SK-MEL-5 (cell line): ENCODE measurements at places on chromosomes 11 and 22. TPM values are rescaled to one million over a fixed set of nuclear protein-coding genes. Genes with fewer than 3 reads are reported as not detected.

The MUC2 gene
- not detected in 2 replicates for total RNA-seq

The TRIM51 gene
- 23.7 and 23.9 TPM in 2 replicates for total RNA-seq

The PANX2 gene
- 0.98 and 1.7 TPM in 2 replicates for total RNA-seq

The CABP4 gene
- 0.18 TPM in 1 of 2 replicates, not detected in the other for total RNA-seq

The TREH gene
- total RNA-seq: 0.03 and 0.13 TPM in 2 replicates

The OR51B4 gene
- 9.0 and 10.7 TPM in 2 replicates for total RNA-seq

The GPR83 gene
- 0.03 TPM in 1 of 2 replicates, not detected in the other for total RNA-seq

The GLB1L2 gene
- 0.48 and 1.1 TPM in 2 replicates for total RNA-seq

The CNIH2 gene
- total RNA-seq: 0.56 and 0.63 TPM in 2 replicates

The DPP3 gene
- total RNA-seq: 40.9 and 43.5 TPM in 2 replicates

The ASRGL1 gene
- total RNA-seq: 7.2 and 8.0 TPM in 2 replicates

The CYP2D6 gene
- total RNA-seq: 0.21 and 0.24 TPM in 2 replicates

The TMEM86A gene
- 5.0 and 5.3 TPM in 2 replicates for total RNA-seq

The DENND6B gene
- total RNA-seq: 0.59 and 0.66 TPM in 2 replicates

The EFCAB6 gene
- 0.29 and 0.55 TPM in 2 replicates for total RNA-seq

The MOB2 gene
- 18.0 and 22.5 TPM in 2 replicates for total RNA-seq

The VWA5A gene
- total RNA-seq: 5.2 and 6.6 TPM in 2 replicates

The MPPED1 gene
- total RNA-seq: 0.03 and 0.08 TPM in 2 replicates

The MS4A3 gene
- total RNA-seq: not detected in 2 replicates

The MS4A14 gene
- total RNA-seq: not detected in 2 replicates

The APOL4 gene
- total RNA-seq: not detected in 2 replicates

The GGT1 gene
- 3.8 and 4.9 TPM in 2 replicates for total RNA-seq

The CHCHD10 gene
- total RNA-seq: 76.0 and 90.5 TPM in 2 replicates

The SCGB1D2 gene
- 4.5 and 6.0 TPM in 2 replicates for total RNA-seq

The PKDREJ gene
- total RNA-seq: not detected in 2 replicates

The TMPRSS13 gene
- total RNA-seq: 1.1 and 1.4 TPM in 2 replicates

The MAJIN gene
- not detected in 2 replicates for total RNA-seq

The UPK3A gene
- not detected in 2 replicates for total RNA-seq

The TSGA10IP gene
- not detected in 2 replicates for total RNA-seq

The OR51E1 gene
- total RNA-seq: not detected in 2 replicates

The SLC17A6 gene
- total RNA-seq: 0.03 TPM in 1 of 2 replicates, not detected in the other
